Hematopoietic multipotent progenitor cell treated with erythropoietin and hydrocortisone succinate and interleukin-3 and kit ligand, for 15 days (in vitro differentiated cells): ENCODE measurements at places on chromosomes 7 and 10.

- DNase-seq, result no peak
Measured at GRCh38 chr10:13852872-13853271, 266.1 kb downstream of the PRPF18 start.

GRCh38 chr10:56449770-56450169 is 88.7 kb upstream of the ZWINT start:
- DNase-seq, result no peak

GRCh38 chr7:70177166-70177565 is 578.9 kb downstream of the AUTS2 start:
- DNase-seq, result no peak

GRCh38 chr7:126411821-126412383 is 840.8 kb downstream of the GRM8 start:
- DNase-seq, result no peak

- no peak for DNase-seq
Measured at GRCh38 chr7:148395990-148396716, 194.4 kb upstream of the C7orf33 start.

DNA sequence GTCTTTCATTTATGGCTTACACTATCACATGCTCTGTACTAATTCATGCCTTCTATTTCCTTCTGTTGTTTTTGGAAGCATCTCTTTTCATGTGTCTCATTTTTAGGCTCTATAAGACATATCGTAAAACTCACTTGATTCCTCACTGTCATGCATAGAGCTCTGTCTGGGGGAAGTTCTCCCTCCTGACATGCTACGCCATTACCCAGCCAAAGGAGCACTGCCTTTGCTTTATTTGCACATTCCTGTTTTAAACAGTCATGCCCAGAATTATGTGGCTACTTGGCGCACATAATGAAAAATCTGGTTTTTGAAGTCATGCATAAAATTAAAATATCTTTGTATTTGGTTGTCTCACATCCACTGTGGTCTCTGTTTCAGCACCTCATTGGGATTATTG is 17.6 kb upstream of the AKR1C3 start:
- no peak for DNase-seq

GRCh38 chr7:37033141-37033540 is 308.8 kb upstream of the AOAH start:
- no peak for DNase-seq

DNA sequence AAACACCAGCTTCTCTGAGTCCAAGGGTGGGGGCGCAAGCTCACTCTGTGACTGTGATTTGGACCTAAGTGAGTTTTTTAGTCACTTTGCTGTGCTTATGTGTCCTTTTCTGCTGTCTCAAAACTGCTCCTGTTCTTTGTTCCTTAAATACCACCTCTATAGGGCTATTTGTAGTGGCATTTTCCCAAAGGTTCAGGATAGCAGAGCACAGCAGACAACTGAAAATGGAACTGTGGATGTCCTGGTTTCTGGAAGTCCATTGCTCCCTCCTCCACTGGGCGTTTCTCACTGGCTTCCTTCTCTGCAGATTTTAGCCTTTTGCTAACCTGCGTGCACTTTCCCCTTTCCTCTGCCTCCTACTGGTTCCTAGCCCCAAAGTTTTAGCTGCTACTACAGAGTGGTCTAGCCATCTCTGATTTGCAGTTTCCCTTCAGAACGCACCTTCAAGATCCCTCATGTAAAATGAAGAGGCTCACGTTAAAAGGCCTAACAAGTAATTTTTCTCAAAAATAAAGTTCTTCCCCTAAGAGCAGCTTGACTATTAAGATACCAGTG is 25.6 kb downstream of the BLVRA start:
- DNase-seq, result no peak

DNA sequence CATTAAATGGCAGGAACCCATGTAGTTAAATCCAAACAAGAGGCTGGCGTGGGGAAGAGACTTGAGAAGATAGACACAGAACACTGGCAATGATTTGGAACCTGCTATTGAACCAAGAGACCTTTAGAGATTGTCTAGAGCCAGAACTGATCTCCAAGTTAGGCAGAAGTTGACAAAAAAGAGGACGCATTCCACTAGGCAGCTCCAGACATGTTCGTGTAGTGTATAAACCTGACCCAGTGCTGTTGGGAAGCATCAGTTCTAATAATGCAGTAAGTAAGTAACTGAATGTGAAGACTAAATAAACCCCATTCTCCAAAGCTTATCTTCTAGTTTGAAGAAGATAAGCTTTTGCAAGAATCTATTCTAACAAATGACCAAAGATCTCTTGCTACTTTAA is 50.8 kb downstream of the AP3M1 start:
- DNase-seq, result no peak
